Choroid plexus epithelial cell (primary cell): ENCODE measurements at places on chromosomes 5 and 9.

DNA sequence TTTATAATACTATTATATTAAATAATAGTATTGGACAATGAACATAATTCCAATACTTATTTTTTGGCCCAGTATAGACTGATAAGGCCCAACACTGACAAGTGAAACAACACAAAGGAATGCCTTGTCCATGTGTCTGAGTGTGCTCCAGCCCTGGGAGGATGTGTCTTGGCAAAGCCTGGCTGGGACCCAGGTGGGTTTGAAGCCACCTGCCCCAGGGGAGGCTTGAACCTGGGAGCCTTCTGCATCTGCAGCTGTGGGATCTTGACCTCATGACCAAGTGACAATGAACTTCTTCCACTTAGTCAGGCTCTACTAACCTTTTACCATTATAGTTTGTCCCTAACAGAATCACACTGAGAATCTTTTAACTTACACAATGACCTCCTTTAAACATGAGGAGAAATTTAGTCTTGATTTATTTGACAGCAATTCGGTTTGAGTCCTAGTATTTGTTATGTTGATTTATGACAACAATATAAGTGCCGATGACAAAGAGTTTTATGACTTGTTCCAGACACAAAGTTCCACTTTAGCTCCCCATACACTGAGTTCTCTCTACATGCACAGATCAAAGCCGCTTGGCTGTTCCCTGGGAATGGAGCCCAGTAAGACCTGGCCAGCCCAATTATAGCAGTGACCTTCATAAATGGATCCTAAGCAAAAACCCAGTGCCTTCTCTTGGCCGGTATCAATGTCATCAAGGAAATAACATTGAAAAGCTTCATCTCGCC, 294.5 kb downstream of the CTNND2 start:
- DNase-seq, result no peak

DNA sequence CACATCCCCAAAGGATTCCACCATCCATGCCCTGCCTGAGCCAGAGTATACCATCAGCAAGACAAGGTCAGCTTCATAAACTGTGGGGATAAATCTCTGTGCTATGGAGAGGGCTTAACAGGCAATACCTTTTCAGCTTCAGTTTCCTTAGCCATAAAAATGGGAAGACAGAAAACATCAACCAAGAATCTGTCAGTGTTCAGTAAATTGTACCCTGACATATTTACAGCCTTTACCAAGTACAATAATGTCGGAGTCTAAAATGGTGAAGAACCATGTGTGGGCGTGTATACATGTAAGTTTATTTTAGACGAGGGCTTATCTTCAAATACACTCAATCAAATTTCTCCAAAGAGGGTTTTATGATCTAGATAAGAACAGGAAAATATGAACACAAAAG, 94.7 kb downstream of the ELAVL2 start:
- no peak for DNase-seq

DNA sequence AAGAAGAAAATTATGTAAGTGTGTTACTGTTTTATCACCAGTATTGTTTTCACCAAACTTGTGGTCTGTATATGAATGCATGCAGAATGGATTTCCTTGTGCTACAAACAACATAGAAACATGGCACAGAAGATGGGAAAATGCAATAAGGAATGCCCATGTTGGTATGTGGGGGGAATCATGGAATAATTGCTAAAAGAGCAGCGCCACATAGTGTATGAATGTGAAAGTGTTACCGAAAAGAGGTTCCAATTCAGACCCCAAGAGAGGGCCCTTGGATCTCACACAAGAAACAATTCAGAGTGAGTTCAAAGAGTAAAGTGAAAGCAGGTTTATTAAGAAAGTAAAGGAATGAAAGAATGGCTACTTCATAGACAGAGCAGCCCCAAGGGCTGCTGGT, 26.4 kb upstream of the TYRP1 start:
- DNase-seq, result no peak

GRCh38 chr9:120918931-120919842, 7.4 kb downstream of the TRAF1 start:
- DNase-seq, result peak; percentile 39

GRCh38 chr9:106682420-106682819, 180.5 kb upstream of the ZNF462 start:
- DNase-seq, result no peak

- DNase-seq, result no peak
Observed at GRCh38 chr9:4424891-4425290, 65.4 kb upstream of the SLC1A1 start.

DNA sequence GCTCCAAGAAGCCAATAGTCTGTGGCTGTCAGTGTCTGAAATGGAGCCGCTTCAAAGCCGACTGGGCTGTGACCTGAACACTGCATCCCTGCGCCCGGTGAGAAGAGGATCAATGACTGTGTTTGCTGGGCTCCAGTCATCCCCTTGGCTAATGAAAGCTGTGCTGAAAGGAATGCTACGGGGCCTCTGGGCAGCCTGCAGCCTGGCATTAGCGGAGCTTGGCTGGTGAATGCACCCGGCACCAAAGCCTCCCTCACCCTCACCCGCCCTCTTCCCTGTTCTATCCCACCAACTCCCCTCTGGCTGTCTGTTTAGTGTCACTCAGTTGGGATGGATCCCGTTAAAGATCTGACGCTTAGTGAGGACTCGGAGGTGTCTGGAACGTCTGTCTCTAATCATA, 355.3 kb downstream of the BNC2 start:
- no peak for DNase-seq

DNA sequence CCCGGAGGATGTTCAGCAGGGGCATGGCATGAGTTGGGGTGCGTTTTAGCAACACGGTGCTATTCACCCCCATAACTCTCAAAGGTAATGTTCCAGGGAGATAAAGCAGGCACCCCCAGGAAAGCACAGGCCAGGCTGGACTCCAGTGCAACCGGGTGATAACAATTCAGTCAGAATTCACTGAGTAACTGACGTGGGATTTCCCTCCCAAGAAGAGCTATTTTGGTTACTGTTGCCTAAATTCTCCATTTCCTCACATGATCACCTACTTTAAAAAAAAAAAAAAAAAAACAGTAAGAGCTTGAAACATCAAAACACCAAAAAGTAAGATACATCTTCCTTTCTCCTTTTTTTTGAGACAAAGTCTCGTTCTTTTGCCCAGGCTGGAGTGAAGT, 137.6 kb upstream of the WWC1 start:
- DNase-seq, result no peak
